ENCODE measurements at places on chromosomes 12 and 14.

GRCh38 chr14:101729382-101729781 lies 32.1 kb upstream of the PPP2R5C start:
- DNase-seq = no peak

GRCh38 chr12:53963434-53964314 lies 9.0 kb downstream of the HOXC12 start:
- DNase-seq = no peak

- no peak for DNase-seq
Measured at GRCh38 chr12:70635755-70636154, 1.5 kb downstream of the PTPRB start.

- no peak for DNase-seq
Measured at GRCh38 chr12:96215919-96216273, 21.7 kb downstream of the ELK3 start.

DNA sequence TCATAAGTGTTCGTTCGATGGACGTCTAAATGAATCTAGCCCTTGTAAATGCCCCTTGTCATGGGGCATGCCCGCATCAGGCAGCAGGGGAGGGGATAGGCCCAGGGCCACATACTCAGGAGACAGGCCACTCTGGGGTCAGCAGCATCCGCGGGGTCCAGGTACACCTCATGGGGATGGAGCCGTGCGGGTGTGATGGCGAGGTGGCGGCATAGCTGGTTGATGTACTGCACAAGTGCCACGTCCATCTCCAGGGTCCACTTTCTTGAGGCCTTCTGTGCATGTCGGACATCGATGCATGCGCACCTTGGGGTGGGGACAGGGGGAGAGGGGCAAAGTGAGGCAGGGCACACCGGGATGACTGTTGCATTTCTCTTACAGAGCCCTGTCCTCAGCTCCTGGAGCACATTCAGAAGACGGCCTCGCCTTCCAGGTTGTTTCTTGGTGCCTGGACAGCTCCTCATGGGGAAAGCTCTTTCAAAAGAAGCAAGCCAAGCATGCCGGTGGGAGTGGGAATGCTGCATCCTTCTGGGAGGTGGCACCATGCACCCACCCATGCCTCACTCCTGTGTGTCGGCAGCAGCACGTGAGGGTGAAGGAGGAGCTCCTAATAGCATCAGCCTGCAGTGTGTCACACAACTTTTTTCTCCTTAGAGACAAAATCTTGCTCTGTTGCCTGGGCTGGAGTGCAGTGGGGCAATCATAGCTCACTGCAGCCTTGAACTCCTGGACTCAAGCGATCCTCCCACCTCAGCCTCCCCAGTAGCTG lies 47.4 kb downstream of the TRAFD1 start:
- DNase-seq = no peak

GRCh38 chr14:73634011-73634833 lies 10.6 kb upstream of the DNAL1 start:
- no peak for DNase-seq

DNA sequence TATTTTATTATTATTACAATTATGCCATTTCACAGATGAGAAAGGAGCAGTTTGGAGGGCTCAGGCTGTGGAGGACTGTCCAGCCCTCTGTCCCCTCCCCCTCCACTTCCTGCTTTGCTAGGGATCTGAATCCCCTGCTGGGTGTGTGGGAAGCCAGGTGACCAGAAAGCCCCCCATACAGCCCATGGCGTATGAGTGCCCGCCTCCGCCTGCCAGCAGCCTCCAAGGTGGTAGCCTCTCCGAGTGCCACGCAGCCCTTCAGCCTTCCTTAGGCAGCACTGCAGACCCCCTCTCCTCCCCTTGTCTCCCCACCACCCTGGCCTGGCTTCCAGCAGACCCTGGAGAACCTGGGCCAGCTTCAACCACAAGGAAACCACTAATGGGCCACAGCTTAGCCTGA lies 12.6 kb downstream of the DTX1 start:
- DNase-seq = no peak

- no peak for DNase-seq
Measured at GRCh38 chr12:88960213-88960878, 380.1 kb upstream of the KITLG start.

- DNase-seq = no peak
Measured at GRCh38 chr12:103966736-103967135, 1.1 kb downstream of the TDG start.

GRCh38 chr12:55797550-55797949 lies 20.0 kb downstream of the SARNP start:
- DNase-seq = no peak

DNA sequence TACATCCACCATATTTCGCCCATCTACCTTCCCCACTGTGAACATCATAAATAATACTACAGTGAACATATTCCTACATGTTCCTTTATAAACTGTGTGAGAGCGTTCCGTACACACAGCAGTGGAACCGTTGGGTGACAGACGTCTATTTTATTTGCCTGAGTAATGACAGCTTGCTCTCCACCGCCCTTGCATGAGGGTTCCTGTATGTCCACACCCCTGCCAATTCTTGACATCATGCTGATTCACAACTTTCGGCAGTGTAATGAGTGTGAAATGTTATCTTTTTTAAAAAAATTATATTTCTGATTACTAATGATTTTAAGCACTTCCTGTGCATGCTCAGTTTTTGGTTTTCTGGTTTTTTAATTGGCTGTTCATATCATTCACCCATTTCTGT lies 4.3 kb upstream of the RAD52 start:
- DNase-seq = no peak

Measured in T-helper 9 cell (primary cell).